OCI-LY7 (cell line): ENCODE measurements at places on chromosomes 16 and 17.

DNA sequence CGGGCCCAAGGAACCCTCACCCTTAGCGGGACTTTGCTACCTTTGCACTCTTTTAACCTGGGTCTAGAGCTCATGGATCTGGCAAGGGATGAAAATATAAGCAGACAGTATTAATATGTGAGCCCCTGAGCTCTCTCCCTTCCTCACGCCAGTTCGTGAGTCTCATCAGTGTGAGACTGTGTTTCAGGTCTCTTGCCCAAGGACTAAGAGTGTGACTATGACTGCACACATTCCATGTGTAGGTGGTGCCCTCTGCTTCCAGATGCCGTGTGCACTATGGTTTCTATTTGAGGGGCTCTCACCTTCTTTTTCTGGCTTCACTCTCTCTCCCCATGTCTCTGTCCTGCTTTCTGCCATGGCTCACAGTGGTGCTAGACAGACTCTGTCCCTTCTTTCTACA is 40.5 kb downstream of the DHRS7B start:
- no peak for DNase-seq

- DNase-seq = no peak
These were observed 18.7 kb upstream of the NSMCE1 start for GRCh38 chr16:27287051-27287811.

DNA sequence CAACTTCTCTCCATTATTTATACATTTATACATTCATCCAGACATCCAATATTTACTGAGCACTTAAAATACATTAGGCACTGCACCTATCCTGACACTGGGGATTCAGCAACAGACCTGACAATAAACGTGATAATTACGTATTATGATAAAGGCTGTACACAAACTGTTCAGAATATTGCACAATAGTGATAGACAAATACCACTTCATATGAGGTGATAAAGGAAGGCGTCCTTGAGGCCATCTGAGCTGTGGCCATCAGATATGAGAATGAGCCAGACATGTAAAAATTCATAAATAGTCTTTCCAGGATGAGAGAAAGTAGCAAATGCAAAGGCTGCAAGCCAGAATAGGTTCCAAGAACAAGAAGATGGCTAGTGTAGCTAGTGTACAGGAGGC is 8.6 kb downstream of the USP32 start:
- no peak for DNase-seq

DNA sequence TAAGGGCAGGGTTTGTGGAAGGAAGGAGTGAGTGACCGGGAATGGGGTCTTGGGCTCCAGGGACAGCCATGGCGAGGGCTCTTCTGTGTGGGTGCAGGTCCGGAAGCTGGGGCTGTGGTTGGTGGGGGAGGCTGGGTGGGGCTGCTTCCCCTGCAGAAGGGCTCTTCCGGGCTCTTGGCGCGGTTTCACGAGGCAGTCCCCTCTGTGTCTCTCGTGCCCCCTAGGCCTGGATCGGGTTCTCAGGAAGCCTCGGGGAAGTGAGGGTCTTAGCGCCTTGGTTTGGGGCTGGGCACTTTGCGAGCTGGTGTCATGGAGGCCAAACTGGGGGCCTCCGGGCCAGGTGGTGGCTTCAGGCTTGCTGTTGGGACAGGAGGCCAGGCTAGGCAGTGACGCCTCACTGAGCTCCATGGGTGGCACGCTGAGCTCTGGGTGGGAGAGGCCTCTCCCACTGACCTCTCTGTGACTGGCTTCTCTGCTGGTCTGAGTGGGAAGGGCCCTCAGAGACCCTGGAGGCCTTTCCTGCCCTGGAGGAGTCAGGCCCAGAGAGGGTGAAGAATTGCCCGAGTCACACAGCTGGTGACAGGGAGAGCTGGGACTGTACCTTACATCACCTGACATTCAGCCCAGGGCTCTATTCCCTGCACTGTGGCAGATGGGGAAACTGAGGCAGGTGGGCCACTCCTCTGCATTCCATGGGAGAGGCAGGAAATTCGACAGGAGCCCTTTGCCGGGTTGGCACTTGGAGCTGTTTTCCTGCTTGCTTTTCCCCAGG is 8.2 kb downstream of the ADCY7 start:
- peak; percentile 60 for DNase-seq

- no peak for DNase-seq
These were observed 35.3 kb downstream of the PRMT7 start for GRCh38 chr16:68345958-68346635.

GRCh38 chr17:57739402-57740234 is 5.5 kb downstream of the CCDC182 start:
- peak; percentile 69 for DNase-seq

GRCh38 chr16:2968368-2968737 is 795 bp upstream of the PAQR4 start:
- DNase-seq = peak; percentile 52

DNA sequence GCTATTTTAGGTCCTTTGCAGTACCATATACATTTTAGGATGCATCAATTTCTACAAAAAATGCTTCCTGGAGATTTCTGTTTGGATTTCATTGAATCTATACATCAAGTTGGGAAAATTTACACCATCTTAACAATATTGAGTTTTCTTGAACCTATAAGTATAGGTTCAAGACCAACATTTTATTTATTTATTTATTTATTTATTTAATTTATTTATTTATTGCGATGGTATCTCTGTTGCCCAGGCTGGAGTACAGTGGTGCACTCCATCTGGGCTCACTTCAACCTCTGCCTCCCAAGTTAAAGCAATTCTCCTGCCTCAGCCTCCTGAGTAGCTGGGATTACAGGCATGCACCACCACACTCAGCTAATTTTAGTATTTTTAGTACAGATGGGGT is 125.0 kb upstream of the HS3ST2 start:
- DNase-seq = no peak

DNA sequence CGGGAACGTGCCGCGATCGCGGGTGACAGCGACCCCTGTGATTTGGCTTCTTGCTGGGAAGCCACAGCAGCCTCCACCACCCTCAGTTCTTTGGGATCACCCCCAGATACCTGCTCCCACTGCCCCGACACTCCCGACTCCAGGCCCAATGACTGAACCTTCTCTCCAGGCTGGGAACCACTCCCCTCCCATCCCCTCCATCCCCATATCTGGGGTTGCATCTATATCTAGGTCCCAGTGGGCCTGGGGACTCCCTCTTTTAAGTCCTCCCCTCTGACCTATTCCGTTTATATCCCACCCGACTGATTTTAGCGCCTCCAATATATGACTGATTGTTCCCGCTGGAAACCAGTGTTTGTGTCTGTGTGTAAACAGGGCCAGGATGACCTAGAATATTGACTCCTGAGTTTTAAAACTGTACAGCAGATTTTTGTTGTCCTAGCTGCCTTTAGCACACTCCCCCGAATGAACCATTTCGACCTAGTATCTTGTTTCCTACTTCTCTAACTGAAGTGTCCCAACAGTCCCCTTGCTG is 667 bp downstream of the PSMD3 start:
- no peak for DNase-seq

DNA sequence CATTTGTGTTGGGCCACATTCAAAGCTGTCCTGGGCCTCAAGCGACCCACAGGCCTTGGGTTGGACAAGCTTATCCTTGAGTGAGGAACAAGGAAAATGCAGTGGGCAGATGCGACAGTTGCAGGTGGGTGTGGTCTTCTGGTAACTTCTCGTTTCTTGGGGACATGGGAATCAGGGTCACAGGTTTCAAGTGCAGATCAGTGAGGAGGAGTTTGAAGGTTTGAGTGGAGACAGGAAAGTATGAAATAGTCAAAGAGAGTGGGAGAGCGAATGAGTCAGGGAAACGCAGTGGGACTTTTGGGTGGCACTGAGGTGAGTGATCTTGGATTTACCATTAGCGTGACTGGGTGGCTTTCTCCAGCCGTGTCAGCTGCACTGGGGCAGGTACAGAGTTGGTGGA is 15.4 kb upstream of the CCL22 start:
- no peak for DNase-seq

DNA sequence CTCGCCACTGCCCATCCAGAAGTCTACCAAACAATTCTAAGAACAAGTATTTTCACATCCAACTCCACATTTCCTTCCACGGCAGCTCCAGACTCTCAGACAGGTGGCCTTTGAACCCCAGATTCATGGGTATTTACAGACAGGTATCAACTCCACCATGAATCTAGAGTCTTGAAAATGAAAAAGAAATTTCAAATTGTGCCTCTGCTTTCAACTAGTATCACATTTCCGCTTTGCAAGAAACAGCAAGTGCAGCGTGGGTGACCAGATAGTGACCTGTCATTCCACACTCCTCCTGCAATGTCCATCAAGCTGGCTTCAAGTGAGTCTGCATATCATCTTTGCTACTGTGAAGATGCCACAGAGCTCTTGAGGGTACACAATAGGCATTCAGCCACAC is 232.4 kb upstream of the RPL38 start:
- DNase-seq = no peak

DNA sequence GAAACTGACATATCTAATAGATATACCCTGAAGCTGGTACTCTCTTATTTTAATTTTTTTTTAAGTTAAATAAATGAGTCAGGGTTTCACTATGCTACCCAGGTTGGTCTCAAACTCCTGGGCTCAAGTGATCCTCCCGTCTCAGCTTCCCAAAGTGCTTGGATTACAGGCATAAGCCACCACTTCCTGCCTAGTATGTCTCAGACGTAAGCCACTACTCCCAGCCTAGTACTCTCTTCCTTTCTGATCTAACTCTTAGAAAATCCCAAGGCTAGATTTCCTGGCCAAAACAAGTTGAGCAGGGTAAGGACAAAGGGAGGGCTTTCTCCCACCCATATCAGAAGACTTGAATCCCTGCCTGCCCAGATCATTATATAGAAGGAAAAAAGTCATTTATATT is 33.7 kb downstream of the HOXB1 start:
- DNase-seq = no peak

- DNase-seq = no peak
These were observed 14.7 kb downstream of the AIPL1 start for GRCh38 chr17:6420173-6420641.

DNA sequence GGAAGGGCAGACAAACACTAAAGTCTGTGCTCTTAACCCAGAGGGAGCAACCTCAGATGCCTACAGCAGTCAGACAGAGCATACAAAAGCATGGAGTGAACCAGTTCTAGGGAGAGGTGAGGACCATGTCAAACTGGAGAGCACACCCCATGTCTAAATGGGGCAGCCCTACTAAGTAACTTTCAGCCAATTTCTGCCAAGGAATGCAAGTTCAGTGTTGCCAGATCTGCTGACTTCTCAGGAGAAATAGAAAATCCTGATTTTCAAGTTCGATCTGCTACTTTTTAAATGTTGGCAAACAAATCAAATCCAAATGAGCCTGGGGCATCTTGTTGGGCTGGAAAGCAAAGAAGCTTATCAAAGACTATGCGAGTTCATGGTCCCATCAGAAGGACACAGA is 17.5 kb upstream of the SCNN1B start:
- DNase-seq = no peak

- DNase-seq = no peak
These were observed 108.1 kb upstream of the CDC42EP4 start for GRCh38 chr17:73419881-73420280.

GRCh38 chr17:78781104-78781892 is 775 bp downstream of the CYTH1 start:
- DNase-seq = peak; percentile 70

GRCh38 chr17:51948128-51948527 is 210.4 kb downstream of the CA10 start:
- DNase-seq = no peak

DNA sequence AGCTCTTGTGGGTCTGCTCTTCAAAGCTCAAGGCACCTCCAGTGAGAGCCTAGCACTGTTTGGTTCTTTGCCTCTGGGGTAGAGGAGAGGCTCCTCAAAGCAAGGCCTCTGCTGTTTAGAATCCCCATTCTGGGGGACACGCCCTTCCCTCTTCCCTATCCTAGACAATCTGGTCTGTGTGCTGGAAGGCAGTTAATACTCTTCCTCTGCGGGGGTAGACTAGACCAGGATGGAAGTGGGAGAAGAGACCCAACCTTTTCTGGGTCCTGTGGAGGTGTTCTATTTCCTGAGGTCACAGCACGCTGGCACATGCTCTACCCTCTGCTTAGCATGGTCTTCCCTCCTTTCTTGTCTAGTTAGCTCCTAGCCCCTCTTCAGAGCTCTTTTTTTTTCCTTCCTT is 7.7 kb downstream of the ERAL1 start:
- no peak for DNase-seq

DNA sequence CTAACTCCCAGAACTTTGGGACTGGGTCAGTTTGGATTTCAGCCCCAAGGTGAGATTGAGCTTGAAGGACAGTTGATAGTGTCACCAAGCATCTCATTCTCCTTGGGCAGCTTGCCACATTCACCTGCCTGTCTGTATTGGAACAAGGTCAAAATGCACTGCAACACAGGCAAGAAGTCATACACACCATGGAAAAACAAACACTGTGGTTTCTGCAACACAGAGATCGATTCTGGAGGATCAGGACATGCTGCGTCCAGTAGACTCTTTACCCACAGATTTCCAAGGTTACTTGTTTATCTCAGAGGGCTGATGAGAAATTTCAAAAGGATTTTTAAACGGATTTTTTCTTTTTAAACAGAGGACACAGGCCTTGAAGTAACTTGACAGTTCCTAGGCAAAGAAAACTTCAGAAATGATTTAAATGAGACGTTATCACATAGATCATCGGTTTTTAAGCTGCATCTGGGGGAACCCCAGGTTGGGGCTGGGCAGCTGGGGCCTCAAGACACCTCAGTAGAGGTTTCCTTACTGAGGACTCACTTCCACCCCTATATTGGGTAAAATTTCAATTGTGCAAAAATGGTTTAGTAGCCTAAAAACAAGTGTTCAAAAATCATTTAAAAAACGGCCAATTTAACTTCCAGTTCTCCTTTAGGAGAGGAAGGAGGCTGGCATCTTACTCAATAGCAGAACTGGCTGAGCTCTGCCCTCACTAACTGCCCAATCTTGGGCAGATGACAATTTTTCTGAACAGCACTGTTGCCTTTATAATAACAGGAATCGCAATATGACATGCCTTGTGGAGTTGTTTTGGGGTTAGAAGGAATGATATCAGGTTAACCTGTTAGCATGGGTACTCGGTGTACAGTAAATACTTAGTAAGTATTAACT is 299.3 kb downstream of the XYLT1 start:
- no peak for DNase-seq

DNA sequence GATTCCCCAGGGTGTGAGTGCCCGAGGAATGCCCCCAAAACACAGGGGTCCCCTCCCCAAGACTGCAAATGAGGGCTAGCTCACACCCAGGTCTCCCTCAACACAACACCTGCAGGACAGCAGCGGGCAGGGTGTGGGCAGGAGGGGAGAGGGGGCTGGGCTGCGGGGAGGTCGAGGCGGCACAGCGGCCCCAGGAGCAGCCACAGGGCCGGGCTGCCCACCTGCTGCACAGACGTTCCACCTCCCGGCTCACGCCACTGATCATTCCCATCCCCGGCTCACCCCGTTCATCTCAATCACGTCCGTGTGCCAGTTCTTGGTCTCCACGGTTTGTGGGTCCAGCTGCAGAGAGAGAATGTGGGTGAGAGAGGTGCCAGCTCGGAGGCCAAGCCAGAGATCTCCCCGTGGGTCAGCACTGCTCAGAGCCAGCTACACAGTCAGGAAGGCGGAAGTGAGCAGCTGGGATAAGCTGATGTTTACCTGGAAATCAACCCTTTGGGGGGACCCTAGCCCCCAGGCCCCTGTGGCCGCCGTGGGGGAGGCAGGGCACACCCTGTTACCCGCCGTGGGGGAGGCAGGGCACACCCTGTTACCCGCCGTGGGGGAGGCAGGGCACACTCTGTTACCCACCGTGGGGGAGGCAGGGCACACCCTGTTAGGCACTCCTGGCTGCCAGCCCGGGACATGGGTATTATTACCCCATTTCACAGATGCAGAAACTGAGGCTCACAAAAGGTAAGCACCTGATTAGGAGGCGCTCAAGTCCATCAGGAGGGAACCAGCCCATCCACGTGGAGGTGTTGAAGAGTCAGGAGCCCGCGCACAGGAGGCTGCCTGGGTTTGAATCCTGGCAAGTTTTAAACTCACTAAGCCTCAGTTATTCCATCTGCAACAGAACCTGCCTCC is 16.1 kb downstream of the TIMM22 start:
- DNase-seq = no peak
